ENCODE measurements at places on chromosomes 7 and 10.
A peak's percentile ranks its signal among the peaks of the same experiment; 100 is the strongest.

GRCh38 chr7:4017081-4017480, 665.0 kb upstream of the FOXK1 start:
- no peak for DNase-seq

DNA sequence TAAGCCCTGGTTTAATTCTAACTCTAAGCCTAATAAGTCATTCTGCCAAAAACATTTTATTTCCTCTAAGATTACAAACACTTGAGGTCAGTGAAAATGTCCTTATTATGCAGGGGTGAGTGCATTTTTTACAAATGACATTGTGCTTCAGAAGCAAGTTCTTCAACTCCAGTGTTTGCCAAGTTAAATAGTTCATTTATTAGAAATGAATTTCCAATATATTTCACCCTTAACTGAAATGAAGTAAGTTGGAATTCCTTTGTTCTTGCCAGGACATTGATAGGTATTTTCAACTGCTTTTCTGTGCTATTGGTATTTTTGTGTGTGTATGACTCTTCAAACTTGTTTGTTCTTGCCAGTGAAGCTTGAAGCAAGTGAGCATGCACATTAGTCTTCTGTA, 89.5 kb upstream of the CCDC6 start:
- DNase-seq = no peak

DNA sequence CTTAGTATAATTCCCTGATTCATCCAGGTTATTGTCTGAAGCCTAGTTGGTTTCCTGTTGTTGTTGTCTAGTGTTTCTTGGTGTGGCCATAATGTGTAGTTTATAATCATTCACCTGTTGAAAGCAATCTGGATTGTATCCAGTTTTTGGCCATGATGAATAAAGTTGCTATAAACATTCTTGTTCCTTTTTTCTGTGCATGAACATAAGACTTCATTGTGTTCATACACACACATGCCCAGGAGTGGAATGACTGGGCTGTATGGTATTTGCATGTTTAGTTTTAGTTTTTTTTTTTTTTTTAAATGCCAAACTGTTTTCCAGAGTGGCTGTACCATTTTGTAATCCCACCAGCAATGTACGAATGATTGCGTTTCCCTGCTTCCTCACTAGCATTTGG, 349.8 kb downstream of the SDK1 start:
- no peak for DNase-seq

GRCh38 chr10:77680065-77680464, 42.5 kb upstream of the KCNMA1 start:
- DNase-seq = no peak

DNA sequence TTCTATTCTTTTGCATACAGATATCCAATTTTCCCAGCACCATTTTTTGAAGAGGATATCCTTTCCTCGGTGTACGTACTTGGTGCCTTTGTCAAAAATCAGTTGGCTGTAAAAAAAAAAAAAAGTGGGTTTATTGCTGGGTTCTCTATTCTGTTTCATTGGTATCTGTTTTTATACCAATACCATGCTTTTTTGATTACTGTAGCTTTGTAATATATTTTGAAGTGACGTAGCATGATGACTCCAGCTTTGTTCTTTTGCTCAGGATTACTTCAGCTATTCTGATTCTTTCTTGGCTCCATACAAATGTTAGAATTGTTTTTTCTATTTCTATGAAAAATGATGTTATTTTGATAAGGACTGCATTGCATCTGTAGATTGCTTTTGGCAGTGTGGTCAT, 165.5 kb downstream of the MLLT10 start:
- no peak for DNase-seq

DNA sequence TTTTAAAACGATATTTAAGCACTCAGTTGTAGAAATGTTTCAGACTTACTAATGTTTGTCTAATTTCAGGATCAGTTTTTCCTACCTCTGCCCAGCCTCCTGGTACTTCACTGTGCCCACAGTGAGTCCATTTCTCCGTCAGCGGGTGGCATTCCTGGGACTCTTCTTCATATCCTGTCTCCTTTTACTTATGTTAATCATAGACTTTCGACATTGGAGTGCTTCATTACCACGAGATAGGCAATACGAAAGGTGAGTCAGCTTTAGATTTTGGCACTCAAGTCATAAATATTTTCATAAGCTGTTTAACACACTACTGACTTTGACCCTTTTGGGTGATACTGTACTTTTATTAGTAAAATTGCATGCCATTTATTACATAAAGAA, 2.1 kb downstream of the ENTPD7 start:
- peak; percentile 95 for DNase-seq

GRCh38 chr10:16798571-16798970, 18.7 kb downstream of the RSU1 start:
- DNase-seq = no peak

DNA sequence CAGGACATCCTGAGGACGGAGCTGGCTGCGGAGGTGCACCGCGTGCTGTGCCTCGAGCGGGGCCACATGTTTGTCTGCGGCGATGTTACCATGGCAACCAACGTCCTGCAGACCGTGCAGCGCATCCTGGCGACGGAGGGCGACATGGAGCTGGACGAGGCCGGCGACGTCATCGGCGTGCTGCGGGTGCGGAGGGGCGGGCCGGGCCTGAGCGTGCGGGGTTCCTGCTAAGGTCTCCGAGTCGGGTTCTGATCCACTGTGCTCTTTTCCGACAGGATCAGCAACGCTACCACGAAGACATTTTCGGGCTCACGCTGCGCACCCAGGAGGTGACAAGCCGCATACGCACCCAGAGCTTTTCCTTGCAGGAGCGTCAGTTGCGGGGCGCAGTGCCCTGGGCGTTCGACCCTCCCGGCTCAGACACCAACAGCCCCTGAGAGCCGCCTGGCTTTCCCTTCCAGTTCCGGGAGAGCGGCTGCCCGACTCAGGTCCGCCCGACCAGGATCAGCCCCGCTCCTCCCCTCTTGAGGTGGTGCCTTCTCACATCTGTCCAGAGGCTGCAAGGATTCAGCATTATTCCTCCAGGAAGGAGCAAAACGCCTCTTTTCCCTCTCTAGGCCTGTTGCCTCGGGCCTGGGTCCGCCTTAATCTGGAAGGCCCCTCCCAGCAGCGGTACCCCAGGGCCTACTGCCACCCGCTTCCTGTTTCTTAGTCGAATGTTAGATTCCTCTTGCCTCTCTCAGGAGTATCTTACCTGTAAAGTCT, 10.4 kb downstream of the ATG9B start:
- no peak for DNase-seq

DNA sequence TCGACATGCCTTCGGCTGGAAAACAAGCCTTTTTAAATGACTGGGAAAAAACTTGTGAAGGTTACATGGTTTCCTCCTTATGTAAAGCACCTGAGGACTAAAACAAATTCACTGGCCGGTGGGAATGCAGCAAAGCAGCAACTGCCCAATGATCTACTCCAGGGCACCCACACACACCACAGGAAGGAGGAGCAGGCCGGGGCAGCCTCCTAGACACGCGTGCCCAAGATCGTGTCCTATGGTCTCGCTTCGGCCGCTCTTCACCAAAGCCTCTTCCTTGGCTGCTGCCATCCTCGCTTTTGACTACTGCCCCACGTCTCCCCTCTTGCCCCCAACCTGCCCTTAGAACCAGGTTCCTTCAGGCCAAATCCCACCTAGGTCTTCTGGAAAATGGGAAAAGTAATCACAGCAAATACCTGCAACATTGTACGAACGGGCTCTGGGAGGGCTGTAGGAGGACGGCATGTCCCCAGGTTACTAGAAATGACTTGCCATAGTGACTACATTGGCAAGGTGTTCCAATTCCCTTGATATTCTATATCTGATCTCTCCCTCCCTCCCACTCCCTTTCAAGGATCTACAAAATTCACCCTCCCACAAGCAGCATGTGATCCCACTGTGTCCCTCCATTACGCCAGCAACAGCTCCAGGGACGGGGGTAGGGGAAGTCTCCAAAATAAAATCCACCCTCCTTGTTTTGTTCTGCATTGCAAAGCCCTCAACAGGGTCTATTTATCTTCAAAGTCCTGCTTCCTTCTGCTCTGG, 84.9 kb downstream of the RNF216 start:
- no peak for DNase-seq

- DNase-seq = no peak
Measured at GRCh38 chr10:7424315-7424714, 13.5 kb upstream of the SFMBT2 start.

DNA sequence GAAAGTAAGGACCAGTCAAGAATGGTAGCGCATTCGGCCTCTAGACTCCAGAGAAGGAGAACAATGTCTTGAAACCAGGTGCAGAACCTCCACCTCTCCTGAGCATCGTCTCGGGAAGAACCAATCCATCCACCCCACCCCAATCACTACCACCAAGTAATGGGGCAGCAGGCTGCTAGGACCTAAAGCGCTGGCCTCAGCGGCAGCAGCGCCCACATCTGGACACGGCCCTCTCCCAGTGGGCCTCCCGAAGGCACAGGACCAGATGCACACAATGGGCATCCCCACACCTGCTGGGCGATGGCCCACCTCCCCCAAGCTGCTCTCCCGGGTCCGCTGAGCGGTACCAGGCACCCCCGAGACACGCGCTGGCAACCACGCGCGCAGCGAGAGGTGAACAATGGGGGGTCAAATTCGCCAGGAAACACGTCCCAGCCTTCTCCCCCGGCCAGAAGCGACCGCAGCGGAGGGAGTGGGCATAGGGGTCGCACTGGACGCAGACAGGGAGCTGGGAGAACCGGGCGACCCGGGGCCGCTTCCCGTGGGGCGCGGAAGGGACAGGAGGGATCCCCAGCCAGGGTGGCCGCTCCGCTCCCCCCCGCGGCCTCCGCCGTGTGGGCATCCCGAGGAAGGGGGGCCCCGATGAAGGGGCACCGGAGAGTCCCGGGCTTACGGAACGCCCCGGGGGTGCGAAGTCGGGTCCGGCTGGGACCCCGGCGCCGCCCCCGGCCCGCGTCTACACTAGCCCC, 506 bp downstream of the CTTNBP2 start:
- DNase-seq = no peak

Measured in HS-5 (cell line).